Airway epithelial cell (primary cell): ENCODE measurements at places on chromosomes 12 and 14. TPM values are rescaled to one million over a fixed set of nuclear protein-coding genes. Genes with fewer than 3 reads are reported as not detected.

The HOTAIR gene
- total RNA-seq, result not detected in 2 replicates

The FBLN5 gene
- total RNA-seq, result 1.9 and 2.8 TPM in 2 replicates

The PRH2 gene
- not detected in 2 replicates for total RNA-seq

The PRKD1 gene
- total RNA-seq, result 0.71 and 1.6 TPM in 2 replicates

The LRIG3 gene
- total RNA-seq, result 57.9 and 66.9 TPM in 2 replicates

The OR4K14 gene
- total RNA-seq, result not detected in 2 replicates

The PLEKHG7 gene
- total RNA-seq, result not detected in 2 replicates

The ACACB gene
- 0.70 and 6.5 TPM in 2 replicates for total RNA-seq

The CPM gene
- 12.0 and 16.2 TPM in 2 replicates for total RNA-seq

The COA8 gene
- 24.8 and 26.5 TPM in 2 replicates for total RNA-seq

The PTPRR gene
- 0.21 TPM in 1 of 2 replicates, not detected in the other for total RNA-seq

The TCL1B gene
- total RNA-seq, result not detected in 2 replicates

The KERA gene
- not detected in 2 replicates for total RNA-seq

The IFT81 gene
- 6.0 and 8.4 TPM in 2 replicates for total RNA-seq

The RXYLT1 gene
- total RNA-seq, result 12.3 and 18.4 TPM in 2 replicates

The SCNN1A gene
- 88.7 and 91.7 TPM in 2 replicates for total RNA-seq

The FZD10 gene
- total RNA-seq, result 0.92 and 1.1 TPM in 2 replicates

The KRT85 gene
- not detected in 2 replicates for total RNA-seq

The SLC6A12 gene
- not detected in 2 replicates for total RNA-seq

The EML1 gene
- total RNA-seq, result 2.0 and 7.9 TPM in 2 replicates

The TEDC1 gene
- total RNA-seq, result 25.2 and 37.2 TPM in 2 replicates

The DTX3 gene
- 3.5 and 3.6 TPM in 2 replicates for total RNA-seq

The GDF3 gene
- not detected in 2 replicates for total RNA-seq

The CLEC4D gene
- not detected in 2 replicates for total RNA-seq

The FGD4 gene
- 10.1 and 13.8 TPM in 2 replicates for total RNA-seq

The RIMBP2 gene
- not detected in 2 replicates for total RNA-seq

The SOCS2 gene
- 6.1 and 6.8 TPM in 2 replicates for total RNA-seq

The KRT80 gene
- total RNA-seq, result 6.5 and 7.3 TPM in 2 replicates

The JPH4 gene
- total RNA-seq, result not detected in 2 replicates

The TAS2R7 gene
- not detected in 2 replicates for total RNA-seq

The DEPDC4 gene
- total RNA-seq, result 2.0 and 3.1 TPM in 2 replicates

The OTOGL gene
- total RNA-seq, result not detected in 2 replicates

The MYF5 gene
- not detected in 2 replicates for total RNA-seq

The MYG1 gene
- total RNA-seq, result 45.6 and 46.0 TPM in 2 replicates

The AQP2 gene
- not detected in 2 replicates for total RNA-seq

The TBX5 gene
- total RNA-seq, result 0.35 and 1.1 TPM in 2 replicates

The SRGAP1 gene
- 3.3 and 6.0 TPM in 2 replicates for total RNA-seq

The DLGAP5 gene
- 23.9 and 31.0 TPM in 2 replicates for total RNA-seq

The PTCSC3 gene
- not detected in 2 replicates for total RNA-seq

The ABCD2 gene
- not detected in 2 replicates for total RNA-seq

The LMNTD1 gene
- not detected in 2 replicates for total RNA-seq
